Thyroid gland (tissue), 4 donors: ENCODE measurements at places on chromosomes 5 and 9.

GRCh38 chr9:4297786-4298254 lies 2.0 kb downstream of the GLIS3 start:
- peaks cover 47% of the 10 kb centered on the region for H3K4me1 ChIP-seq
- peak; percentile 78 for DNase-seq
- H3K36me3 ChIP-seq = no peaks in the 10 kb centered on the region
- H3K27ac ChIP-seq = peak overlapping the region; percentile 86

DNA sequence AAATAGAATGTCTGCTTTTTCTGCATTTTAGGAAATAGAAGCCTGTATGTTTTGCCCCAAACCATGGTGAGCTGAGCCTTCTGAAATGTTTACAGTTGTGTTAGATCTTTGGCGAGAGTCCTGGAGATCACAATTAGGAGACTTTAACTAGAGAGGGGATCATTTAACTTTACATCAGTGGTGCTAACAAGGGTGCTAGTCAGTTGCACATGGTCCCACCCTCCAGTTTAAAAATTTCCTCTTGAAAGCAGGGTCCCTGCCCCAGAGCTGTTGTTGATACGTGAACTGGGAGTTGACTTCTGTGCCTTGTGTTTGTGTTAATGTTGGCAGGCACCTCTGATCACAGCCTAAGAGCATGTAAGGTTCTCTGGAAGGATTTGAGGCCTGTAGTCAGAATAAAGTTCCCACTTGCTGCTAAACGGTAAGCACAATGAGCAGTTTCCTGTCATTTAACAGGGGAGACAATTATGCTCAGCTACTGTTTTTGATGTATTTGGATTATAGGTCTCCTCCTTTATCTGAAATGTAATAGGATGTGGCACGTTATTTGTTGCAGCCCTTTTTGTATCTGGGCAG lies 43.7 kb downstream of the RASGRF2 start:
- no peak for DNase-seq
- no peak overlapping the region for H3K4me3 ChIP-seq
- H3K36me3 ChIP-seq = no peaks in the 10 kb centered on the region
- no peak overlapping the region for H3K27ac ChIP-seq

DNA sequence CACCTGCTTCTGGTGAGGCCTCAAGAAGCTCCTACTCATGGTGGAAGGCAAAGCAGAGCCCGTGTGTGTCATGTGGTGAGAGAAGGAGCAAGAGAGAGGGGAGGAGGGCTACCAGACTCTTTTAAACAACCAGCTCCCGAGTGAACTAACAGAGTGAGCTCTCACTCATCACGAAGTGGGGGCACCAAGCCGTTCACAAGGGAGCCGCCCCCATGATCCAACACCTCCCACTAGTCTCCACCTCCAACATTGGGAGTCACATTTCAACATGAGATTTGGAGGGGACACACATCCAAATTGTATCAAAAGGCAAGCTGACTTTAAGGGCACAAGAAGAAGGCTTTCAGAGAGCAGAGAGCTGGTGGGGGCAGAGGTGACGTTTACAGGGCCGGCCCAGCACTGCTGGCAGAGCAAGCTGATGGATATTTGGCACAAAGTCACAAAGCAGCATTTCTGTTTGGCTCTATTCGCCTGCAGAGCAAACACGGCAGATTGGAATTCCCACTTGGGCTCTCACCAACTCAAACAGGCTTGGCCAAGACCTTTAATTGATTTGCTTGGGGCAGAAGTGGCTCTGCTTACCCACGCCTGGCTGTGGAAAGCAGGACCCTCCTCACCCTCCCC lies 20.0 kb downstream of the PITX1 start:
- peak overlapping the region; percentile 48 for H3K27ac ChIP-seq
- H3K27me3 ChIP-seq = no peaks in the 10 kb centered on the region
- peak; percentile 83 for DNase-seq
- peaks cover 8% of the 10 kb centered on the region for H3K4me1 ChIP-seq

- no peak for DNase-seq
- H3K27me3 ChIP-seq = no peaks in the 10 kb centered on the region
- no peak overlapping the region for H3K27ac ChIP-seq
- H3K36me3 ChIP-seq = no peaks in the 10 kb centered on the region
- no peaks in the 10 kb centered on the region for H3K4me1 ChIP-seq
- no peak overlapping the region for H3K4me3 ChIP-seq
These were observed 50.5 kb downstream of the COMMD10 start for GRCh38 chr5:116135344-116135743.

GRCh38 chr9:33184963-33185362 lies 17.8 kb upstream of the B4GALT1 start:
- DNase-seq = no peak
- no peaks in the 10 kb centered on the region for H3K36me3 ChIP-seq
- H3K27ac ChIP-seq = no peak overlapping the region
- peaks cover 32% of the 10 kb centered on the region for H3K4me1 ChIP-seq
- H3K4me3 ChIP-seq = no peak overlapping the region
- no peaks in the 10 kb centered on the region for H3K27me3 ChIP-seq

DNA sequence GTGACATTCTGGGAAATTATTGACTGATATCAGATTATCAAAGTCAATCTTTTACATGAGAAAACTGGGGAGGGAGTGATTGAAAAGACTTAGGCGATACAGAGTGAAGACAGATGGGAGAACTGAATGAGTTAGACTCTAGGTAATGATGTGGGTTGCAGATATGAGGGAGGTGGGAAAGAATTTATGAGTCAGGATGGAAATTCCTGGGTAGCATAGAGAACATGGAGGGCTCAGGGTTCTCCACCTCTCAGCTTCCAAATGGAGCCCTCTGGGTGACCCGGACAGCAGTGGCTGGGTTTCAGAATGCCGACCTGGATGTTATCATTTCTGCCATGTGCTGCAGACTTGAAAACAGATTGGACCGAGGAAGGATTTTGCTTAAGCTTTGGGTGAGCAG lies 75.4 kb upstream of the SHB start:
- no peak overlapping the region for H3K27ac ChIP-seq
- H3K27me3 ChIP-seq = no peaks in the 10 kb centered on the region
- H3K4me1 ChIP-seq = no peaks in the 10 kb centered on the region
- no peak for DNase-seq

GRCh38 chr5:147437161-147437596 lies 72.7 kb downstream of the DPYSL3 start:
- H3K4me3 ChIP-seq = no peak overlapping the region
- H3K27ac ChIP-seq = no peak overlapping the region

GRCh38 chr5:161286066-161286655 lies 260.4 kb downstream of the GABRB2 start:
- no peak for DNase-seq
- no peak overlapping the region for H3K27ac ChIP-seq
- H3K4me3 ChIP-seq = no peak overlapping the region
- no peaks in the 10 kb centered on the region for H3K4me1 ChIP-seq
- no peaks in the 10 kb centered on the region for H3K36me3 ChIP-seq

- no peaks in the 10 kb centered on the region for H3K4me1 ChIP-seq
- no peak overlapping the region for H3K4me3 ChIP-seq
- DNase-seq = no peak
- H3K36me3 ChIP-seq = no peaks in the 10 kb centered on the region
- H3K27me3 ChIP-seq = no peaks in the 10 kb centered on the region
- no peak overlapping the region for H3K27ac ChIP-seq
These were observed 69.5 kb downstream of the ACTL7B start for GRCh38 chr9:108786322-108786721.

DNA sequence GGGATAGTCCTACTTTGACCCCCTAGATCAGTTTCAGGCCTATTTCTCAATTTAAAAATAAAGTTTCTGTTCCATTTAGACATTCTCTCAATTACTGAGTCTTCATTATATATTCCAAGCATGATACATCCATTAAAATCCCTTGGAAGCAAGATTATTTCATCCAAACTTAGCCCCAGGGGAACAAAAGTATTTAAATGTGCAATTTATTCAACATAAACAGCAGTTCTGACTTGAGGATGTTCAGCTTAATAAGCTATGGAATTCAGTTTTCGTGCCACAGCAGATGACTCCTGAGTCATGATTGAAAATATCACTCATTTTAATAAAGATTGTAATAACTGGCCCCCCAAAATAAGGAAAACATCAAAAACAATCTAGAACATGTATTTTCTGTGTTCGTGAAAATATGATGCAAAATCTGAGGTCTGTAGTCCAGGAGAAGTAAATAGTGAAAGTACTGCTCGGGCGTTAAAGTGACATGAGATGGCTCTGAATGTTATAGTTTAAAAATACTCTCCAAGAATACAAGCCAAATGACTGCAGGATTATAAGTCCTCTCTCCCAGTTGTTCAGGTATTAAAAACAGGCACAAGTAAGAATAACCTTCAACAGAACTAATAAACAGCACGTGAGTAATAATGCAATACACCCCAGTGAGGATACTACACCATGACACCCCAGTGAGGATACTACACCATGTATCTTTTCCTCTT lies 67.1 kb downstream of the RETREG1 start:
- no peak overlapping the region for H3K4me3 ChIP-seq
- H3K36me3 ChIP-seq = no peaks in the 10 kb centered on the region
- no peak for DNase-seq
- H3K27me3 ChIP-seq = no peaks in the 10 kb centered on the region
- no peak overlapping the region for H3K27ac ChIP-seq

DNA sequence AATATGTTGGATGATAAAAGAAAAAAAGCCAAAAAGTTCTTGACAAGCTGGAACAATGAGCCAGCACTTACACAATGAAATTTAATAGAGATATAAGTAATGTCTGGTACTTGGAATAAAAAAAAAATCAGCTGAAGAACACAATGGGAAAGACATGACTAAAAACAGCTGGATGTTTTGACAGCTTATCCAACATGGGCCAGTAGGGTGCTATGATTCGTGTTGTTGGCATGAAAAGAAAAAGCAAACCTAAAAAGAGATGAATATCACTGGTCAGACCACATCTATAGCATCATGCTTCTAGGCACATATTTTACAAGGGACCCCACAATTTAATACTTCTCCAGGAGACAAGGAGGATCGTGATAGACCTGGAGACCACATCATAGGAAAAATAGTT lies 175.3 kb downstream of the ARL15 start:
- H3K4me3 ChIP-seq = no peak overlapping the region
- H3K27ac ChIP-seq = no peak overlapping the region
- no peaks in the 10 kb centered on the region for H3K36me3 ChIP-seq
- no peaks in the 10 kb centered on the region for H3K27me3 ChIP-seq
- DNase-seq = no peak

DNA sequence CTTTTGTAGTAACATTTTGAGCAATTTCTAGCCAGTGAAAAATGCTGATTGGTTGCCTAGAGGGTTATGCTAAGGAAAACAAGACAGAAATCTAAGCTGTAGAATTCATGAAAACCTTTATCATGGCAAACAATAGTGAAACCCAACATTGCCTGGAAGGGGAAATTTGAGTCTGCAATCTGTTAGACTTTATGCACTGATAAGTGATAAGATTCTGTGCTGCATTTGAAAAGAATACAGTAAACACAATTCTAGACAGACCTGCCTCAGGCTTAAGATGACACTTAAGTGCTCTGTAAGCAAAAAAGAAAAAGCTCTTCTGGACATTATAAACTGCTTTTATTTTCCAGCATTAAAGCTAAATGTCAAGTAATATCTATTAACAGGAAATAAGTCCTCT lies 519.3 kb downstream of the ISL1 start:
- no peaks in the 10 kb centered on the region for H3K4me1 ChIP-seq
- DNase-seq = no peak
- no peak overlapping the region for H3K4me3 ChIP-seq
- H3K27me3 ChIP-seq = no peaks in the 10 kb centered on the region
- no peak overlapping the region for H3K27ac ChIP-seq

- H3K36me3 ChIP-seq = peaks cover 19% of the 10 kb centered on the region
- H3K4me3 ChIP-seq = no peak overlapping the region
- no peaks in the 10 kb centered on the region for H3K27me3 ChIP-seq
- no peak for DNase-seq
- H3K27ac ChIP-seq = no peak overlapping the region
These were observed 12.6 kb downstream of the URM1 start for GRCh38 chr9:128383791-128384190.

DNA sequence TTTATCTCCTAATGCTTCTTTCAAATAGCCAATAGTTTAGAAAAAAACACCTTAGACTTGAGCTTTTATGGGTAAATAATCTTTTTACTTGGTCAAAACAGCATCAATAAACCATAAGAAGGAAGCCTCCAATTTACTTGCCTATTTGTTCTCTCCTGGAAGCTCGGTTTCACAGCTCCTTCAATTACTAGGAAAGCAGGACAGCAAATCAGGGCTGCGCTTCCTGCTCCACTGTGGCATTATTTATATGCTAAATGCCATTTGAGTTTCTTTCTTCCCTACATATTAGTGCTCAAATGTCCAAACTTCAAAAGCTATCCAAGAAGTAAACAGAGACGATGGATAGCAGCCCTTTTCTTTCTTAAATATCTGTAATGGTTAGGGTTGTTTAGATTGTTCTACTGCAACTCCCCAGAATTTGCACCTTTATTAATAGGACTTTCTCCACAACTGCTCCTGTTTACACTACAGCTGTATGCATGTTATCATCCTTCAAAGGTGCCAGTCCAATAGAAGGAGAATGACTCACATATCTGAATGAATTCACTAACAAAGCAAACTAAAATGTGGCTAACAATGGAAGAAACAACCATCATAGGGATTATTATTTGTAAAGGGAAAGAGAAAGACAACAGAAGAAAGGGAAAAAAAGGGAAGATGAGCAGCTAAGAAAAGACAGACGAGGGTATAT lies 58.7 kb downstream of the MED27 start:
- H3K4me3 ChIP-seq = no peak overlapping the region
- no peak overlapping the region for H3K27ac ChIP-seq
- DNase-seq = no peak
- H3K27me3 ChIP-seq = no peaks in the 10 kb centered on the region

GRCh38 chr9:12612211-12612770 lies 80.9 kb upstream of the TYRP1 start:
- H3K4me1 ChIP-seq = no peaks in the 10 kb centered on the region
- H3K36me3 ChIP-seq = no peaks in the 10 kb centered on the region
- H3K27ac ChIP-seq = no peak overlapping the region
- H3K27me3 ChIP-seq = no peaks in the 10 kb centered on the region
- H3K4me3 ChIP-seq = no peak overlapping the region
- DNase-seq = no peak

DNA sequence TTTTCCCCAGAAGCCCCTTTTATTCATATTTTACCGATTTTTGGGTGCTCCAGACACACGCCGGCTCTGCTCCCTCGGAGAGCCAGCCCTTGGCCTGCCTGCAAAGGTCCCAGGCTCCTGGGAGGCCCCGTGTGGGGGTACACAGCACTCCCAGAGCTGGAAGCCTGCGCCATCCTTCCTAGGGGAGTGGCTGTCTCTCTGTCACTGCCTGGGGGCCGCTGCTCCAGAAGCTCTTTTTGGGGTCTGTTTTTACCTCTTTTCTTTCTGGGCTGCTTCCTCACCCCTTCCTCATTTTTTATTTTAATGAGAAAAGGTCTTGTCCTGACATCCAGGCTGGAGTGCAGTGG lies 119.1 kb upstream of the COL5A1 start:
- no peaks in the 10 kb centered on the region for H3K4me1 ChIP-seq
- no peak overlapping the region for H3K4me3 ChIP-seq
- H3K27me3 ChIP-seq = no peaks in the 10 kb centered on the region

GRCh38 chr5:542319-543311 lies 18.4 kb upstream of the SLC9A3 start:
- no peak overlapping the region for H3K27ac ChIP-seq
- DNase-seq = peak; percentile 1
- no peaks in the 10 kb centered on the region for H3K4me1 ChIP-seq
- no peak overlapping the region for H3K4me3 ChIP-seq
- H3K36me3 ChIP-seq = no peaks in the 10 kb centered on the region
- H3K27me3 ChIP-seq = no peaks in the 10 kb centered on the region
